CD4-positive, alpha-beta memory T cell (primary cell): ENCODE measurements at places on chromosomes 16 and 17. TPM values are rescaled to one million over a fixed set of nuclear protein-coding genes. Genes with fewer than 3 reads are reported as not detected.

- no peak for DNase-seq
Measured at GRCh38 chr16:56300242-56300623, 108.9 kb downstream of the GNAO1 start.

Gene SLC5A10
- not detected for total RNA-seq

DNA sequence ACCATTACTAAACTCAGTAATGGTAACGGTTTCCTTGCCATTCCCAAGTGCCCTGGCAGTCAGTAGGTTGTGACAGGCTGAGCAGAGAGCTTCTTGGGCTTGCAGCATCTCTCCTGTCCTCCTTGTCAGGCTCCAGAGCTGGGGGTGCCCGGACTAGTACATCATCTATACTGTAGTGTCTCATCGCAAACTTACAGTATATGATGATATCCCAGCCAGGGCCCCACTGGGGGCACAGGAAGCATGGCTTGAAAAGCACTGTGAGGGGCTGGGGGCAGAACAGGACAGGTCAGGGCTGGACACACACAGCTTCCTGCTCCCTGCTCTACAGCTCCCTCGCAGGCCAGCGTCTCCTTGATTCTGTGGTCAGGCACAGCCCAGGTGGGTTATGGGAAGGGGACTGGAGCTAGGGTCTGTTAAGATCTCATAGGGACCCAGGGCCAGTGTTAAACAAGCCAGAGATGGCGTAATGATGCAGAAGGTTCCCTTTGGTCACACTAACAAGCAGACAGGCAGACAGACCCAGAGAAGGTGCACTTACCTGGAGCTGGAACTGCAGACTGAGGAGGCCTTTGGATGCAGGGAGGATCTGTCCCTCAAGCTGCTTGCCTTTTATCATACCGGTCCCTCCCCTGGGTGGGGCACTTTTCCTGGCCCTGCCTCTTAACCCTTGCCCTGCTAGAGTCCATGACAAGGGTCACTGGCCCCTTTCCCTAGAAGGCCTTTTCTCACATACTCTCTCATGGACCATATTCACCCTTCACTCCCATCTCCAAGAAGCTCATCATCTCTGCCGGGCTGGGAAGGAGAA, 6.8 kb downstream of the ERAL1 start:
- no peak for DNase-seq

DNA sequence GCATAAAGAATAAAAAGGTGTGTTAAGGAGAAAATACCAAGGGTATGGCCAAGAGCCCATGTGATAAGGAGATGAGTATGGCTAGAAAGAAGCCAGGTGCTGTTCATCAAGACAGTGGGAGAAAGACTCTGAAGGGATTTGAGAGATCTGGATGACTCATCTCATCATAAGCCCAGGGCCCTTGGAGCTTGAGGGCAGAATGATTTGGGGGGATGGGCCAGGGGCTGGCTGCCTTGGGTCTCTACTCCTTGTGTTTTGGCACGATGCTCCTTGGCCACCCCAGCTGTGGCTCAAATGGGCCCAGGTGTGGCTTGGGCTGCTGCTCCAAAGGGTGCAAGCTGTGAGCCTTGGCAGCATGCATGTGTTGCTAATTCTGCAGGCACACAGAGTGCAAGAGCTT, 14.5 kb upstream of the TNFRSF13B start:
- DNase-seq: no peak

- no peak for DNase-seq
Measured at GRCh38 chr17:73227944-73228343, 33.7 kb downstream of the CPSF4L start.

DNA sequence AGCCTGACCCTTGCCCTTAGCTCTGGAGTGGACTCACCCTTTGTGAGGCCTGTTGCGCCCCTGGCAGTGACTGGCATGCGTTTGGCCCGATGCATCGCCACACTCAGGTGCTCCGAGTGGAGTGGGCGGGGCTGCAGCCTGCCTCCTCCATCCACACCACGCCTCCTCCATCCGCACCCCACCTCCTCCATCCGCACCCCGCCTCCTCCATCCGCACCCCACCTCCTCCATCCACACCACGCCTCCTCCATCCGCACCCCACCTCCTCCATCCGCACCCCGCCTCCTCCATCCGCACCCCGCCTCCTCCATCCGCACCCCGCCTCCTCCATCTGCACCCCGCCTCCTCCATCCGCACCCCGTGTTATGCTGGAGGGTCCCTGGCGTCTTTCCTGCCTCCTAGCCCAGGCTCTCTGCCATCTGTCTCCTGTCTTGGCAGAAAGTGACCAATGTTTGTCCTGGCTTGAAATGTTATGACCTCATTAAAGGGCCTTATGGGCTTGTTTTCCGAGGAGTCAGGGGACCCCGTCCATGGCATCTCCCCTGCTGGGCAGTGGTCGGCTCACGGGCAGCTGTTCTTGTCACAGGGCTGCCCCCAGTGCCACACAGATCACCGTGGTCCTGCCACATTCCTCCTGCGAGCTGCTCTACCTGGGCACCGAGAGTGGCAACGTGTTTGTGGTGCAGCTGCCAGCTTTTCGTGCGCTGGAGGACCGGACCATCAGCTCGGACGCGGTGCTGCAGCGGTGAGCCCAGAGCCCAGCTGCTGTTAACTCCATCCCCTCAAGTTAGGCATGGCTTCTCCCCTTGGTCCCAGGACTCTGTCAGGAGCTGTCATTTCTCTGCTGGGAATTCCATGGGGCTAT, 28.7 kb upstream of the MYO15B start:
- DNase-seq: no peak

DNA sequence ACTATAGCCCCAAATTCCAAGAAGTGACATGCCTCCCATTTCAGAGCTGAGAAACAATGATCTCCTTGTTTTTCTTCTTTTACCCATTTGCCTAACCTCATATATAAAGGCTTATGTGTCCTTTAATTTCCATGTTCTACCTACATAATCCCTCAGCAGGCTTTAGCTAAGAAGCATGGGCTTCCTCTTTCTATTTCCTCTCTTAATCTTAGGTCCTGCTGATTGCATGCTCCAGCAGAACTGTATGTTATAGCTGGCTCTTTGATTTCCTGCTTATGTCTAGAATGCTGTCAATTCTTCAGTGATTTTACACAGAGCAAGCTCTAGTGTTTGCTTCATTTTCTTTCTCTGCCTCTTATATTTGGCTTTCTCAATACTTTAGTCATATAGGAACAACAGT, 151.7 kb upstream of the COX10 start:
- DNase-seq: no peak

- DNase-seq: no peak
Measured at GRCh38 chr16:82113741-82114140, 56.3 kb downstream of the MPHOSPH6 start.

- DNase-seq: no peak
Measured at GRCh38 chr17:31845291-31845690, 13.8 kb downstream of the COPRS start.

- no peak for DNase-seq
Measured at GRCh38 chr16:68332411-68333121, 21.7 kb downstream of the PRMT7 start.

DNA sequence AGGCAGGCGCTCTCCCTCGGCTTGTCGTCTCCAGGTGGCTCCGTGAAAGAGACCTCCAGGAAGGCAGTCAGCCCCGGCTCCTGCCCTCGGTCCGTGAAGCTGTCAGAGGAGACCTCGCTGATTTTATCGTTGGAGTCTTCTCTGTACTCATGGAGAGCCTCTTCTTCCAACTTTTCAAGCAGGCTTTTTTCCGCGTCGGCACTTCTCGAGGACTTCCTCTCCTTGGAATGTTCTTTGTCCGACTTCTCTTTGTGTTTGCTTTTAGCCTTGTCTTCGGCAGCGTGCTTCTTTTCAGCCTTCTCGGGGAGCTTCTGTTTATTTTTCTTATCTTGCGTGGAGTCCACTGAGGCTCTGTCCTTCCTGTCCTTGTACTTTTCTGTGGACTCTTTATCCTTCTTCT, 65.0 kb downstream of the ZNF778 start:
- no peak for DNase-seq
